Fibroblast of lung (primary cell): ENCODE measurements at places on chromosomes 13 and 19.
A peak's percentile ranks its signal among the peaks of the same experiment; 100 is the strongest.

GRCh38 chr13:33280923-33281322 lies 4.6 kb downstream of the STARD13 start:
- peak; percentile 63 for DNase-seq

- peak; percentile 73 for DNase-seq
These were observed 14.1 kb upstream of the TNFSF9 start for GRCh38 chr19:6516659-6517291.

DNA sequence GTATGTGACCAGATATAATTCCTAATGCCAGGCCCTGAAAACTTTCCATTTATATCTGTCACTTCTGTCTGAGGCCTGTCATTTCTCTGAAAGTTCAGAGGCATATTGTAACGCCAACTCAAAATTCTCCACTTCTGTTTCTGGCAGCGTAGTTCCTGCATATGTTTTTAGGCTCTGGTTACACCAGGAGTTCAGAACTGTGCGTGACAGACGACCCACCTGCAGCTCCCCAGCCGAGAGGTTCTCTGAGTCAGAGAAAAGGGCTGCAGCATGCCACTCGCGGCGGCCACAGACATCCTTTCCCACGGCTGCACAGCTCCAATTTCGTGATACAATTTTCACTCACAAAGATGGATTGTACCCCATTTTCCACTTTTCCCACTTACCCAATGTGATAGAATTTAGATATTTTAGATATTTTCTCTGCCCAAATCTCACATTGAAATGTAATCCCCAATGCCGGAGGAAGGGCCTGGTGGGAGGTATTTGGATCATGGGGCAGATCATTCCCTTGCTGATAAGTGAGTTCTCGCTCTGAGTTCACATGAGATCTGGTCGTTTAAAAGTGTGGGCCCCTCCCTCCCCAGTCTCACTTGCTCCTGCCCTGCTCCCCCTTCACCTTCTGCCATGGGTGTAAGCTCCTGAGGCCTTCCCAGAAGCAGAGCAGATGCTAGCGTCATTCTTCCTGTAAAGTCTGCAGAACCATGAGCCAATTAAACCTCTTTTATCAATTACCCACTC lies 308.1 kb downstream of the LIG4 start:
- DNase-seq, result no peak

GRCh38 chr13:43348397-43348796 lies 325.0 kb downstream of the DNAJC15 start:
- DNase-seq, result peak; percentile 79
